Pancreas (tissue), 10 donors: ENCODE measurements at places on chromosomes 5 and 9.

GRCh38 chr5:78509884-78510769 is 138.4 kb downstream of the LHFPL2 start:
- peak; percentile 90 for DNase-seq

DNA sequence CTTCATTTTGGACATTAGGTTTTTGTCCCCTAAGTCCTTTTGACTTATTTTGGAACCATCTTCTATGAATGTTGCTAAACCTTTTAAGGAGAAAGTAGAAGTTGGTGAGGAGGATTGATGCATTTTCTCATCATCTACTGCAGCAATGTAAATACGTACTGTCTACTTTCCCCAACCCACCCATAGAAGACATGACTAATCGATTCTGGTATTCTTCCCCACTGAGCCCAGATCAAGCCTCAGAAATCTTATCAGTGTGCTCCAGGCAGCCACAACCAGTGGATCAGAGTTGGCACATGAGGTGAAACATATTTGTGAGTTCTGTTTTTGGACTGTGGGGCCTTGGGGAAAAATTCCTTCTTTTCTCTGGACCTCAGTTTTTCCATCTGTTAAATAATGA is 57.7 kb downstream of the FGF18 start:
- DNase-seq: no peak

DNA sequence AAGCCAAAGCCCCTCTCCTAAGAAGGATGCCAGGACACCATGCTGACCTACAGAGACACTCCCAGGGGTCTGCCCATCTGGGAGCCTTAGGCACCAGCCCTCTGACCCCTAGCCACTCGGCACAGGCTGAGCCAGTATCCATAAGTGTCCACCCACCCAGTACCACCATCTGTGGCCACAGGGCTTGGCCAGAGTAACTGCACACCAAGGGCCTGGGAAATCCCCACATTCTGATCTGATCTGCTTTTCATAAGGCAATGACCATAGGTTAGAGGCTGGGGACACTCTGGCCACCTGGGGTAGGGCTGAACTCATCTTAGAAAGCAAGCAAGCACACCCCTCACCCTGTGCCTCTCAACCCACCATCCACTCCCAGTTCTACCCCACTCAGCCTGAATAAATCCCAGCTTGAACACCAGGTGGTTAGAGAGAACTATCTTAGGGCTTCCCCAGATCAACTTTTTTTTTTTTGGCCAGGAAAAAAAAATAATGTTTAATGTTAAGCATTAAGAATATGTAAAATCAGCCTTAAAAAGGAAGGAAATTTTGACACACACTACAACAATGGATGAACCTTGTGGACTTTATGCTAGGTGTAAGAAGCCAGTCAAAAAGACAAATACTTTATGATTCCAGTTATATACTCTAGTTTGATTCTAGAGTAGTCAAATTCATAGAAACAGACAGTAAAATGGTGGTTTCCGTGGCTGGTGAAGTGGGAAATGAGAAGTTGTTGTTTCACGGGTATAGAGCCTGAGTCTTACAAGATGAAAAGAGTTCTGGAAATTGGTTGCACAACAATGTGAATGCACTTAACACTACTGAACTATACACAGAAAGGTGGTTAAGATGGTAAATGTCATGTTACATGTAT is 6.2 kb downstream of the GNPDA1 start:
- DNase-seq: no peak

DNA sequence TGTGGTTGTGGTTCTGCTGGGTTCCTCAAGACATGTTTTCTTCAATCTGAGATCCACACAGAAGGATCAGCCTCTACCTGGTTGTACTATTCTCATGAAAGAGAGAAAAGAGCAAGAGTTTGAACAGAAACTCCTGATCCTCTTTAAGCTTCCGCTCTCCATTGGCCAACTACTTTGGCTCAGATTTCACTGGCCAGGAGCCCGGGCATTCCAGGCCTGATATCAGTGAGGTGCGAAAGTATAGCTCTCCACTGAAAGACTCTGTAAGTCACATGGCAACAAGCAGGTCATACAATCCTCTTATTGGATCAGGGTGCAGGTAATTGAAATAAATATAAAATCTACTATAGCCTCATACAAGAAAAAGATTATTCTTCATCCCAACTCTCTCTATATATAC is 920.5 kb downstream of the TLE4 start:
- DNase-seq: peak; percentile 54

DNA sequence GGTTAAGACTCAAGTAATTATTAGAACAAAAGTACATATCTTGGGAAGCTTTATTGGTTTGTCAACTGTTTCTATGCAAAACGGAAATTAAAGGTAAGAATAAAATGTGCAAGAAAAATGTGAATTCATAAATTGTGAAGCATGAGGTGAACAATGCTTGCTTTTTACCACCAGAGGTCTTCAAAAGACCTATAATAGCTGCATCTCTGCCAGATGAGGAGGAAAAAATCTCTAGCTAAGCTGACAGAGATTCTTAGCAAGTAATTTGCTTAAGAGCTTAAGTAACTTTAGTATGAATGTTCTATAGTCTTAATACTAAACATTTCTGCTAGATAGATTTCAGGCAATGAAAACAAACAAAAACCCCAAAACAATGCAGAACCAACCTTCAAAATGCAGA is 54.1 kb downstream of the MRPS30 start:
- DNase-seq: no peak

GRCh38 chr5:178145965-178146820 is 7.5 kb downstream of the NHP2 start:
- peak; percentile 60 for DNase-seq

DNA sequence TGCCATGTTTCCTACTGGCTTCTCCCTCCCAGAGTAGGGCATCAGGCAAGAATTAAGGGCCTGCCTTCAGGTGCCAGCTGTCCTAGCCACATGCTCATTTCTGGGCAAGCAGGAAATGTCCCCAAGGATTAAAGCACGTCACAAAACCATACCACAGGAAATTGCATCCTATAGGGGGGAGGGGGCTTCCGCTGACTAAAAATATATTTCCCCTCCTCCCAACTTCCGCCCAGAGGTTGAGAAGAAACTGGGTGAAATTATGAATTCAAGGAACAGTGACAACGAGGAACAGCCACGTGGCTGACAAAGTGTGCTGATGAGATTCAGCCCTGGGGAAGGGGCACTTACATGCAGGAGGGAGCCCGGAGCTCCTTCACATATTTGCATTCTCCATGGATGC is 4.1 kb downstream of the HBEGF start:
- no peak for DNase-seq

- DNase-seq: peak; percentile 38
Observed at GRCh38 chr5:53095931-53096525, 13.5 kb downstream of the MOCS2 start.

- no peak for DNase-seq
Observed at GRCh38 chr9:106779796-106780195, 83.2 kb upstream of the ZNF462 start.

GRCh38 chr5:59185757-59186385 is 603.0 kb downstream of the RAB3C start:
- DNase-seq: no peak

GRCh38 chr5:68428231-68428811 is 212.8 kb downstream of the PIK3R1 start:
- DNase-seq: no peak

DNA sequence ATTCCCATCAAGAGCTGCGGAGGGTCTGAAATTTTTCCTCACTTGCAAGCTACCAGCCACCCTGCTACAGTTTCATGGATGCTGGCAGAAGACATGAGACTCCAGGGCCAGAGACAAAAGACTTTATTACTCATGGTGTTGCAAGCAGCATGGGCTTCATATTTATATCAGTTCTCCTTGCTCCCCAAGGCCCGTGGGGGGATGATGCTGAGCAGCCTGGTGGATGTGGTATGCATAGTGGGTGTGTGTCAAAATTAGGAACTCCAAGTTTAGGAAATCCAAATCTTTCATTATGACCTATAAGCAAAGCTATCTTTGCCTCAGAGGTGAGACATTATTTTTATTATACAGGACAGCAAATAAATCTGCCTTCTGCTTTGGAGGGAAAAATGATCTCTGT is 105.7 kb upstream of the ALDH1B1 start:
- no peak for DNase-seq

- DNase-seq: no peak
Observed at GRCh38 chr5:147963948-147964693, 57.8 kb upstream of the C5orf46 start.

DNA sequence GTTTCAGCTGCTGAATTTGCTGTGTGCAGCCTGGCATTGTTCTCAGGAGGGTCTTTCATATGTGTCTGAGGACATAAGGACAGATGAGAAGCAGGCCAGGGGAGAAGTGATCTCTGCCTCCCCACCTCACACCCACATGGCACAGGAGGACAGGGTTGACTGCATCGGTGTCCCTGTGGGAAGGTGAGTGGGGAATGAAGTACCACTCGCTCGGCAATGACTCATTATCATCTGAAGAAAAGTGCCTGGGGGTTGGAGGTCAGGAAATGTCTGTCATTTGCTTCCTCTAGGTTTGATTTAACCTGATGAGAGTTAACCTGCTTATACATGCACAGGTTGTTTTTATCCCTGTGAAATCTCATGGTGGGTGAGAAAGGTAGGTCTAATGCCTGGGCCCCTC is 195.0 kb downstream of the GADD45G start:
- DNase-seq: no peak

DNA sequence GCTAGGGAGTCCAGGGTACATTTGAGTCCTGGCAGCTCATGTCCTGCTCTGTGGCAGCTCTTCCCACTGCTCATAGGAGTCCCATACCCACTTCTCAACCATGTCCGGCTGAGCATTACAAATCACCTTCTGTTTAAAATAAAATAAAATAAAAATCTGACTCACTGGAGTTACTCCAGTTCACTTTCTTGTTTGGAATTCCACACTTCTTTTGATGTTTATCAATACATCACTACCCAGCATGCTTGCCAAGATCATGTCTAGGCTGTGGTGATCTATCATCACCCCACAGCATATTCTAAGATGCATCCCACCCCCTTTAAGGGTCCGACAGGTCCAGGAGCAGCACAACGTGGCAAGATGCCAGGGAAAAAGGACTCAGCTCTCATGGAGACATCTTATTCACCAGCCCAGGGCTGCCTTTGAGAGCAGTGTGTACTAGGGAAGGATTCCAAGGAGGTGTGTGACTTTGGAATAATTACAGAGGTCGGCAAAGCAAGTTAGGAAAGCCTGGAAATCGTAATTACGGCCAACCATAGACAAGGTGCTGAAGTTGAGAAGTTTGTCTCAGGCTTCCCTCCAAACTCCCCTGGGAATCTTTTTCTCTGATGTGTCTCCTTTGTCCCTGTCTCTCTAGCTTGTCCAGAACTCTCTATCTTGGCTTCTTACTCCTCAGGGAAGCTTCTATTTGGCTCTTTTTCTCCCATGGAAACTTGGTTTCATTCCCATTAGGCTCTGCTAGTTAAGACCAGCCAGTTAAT is 111.4 kb upstream of the SLC1A3 start:
- DNase-seq: no peak

- DNase-seq: peak; percentile 77
Observed at GRCh38 chr9:94783102-94783682, 56.7 kb downstream of the AOPEP start.

GRCh38 chr9:97518909-97519307 is 17.4 kb downstream of the TMOD1 start:
- DNase-seq: no peak

DNA sequence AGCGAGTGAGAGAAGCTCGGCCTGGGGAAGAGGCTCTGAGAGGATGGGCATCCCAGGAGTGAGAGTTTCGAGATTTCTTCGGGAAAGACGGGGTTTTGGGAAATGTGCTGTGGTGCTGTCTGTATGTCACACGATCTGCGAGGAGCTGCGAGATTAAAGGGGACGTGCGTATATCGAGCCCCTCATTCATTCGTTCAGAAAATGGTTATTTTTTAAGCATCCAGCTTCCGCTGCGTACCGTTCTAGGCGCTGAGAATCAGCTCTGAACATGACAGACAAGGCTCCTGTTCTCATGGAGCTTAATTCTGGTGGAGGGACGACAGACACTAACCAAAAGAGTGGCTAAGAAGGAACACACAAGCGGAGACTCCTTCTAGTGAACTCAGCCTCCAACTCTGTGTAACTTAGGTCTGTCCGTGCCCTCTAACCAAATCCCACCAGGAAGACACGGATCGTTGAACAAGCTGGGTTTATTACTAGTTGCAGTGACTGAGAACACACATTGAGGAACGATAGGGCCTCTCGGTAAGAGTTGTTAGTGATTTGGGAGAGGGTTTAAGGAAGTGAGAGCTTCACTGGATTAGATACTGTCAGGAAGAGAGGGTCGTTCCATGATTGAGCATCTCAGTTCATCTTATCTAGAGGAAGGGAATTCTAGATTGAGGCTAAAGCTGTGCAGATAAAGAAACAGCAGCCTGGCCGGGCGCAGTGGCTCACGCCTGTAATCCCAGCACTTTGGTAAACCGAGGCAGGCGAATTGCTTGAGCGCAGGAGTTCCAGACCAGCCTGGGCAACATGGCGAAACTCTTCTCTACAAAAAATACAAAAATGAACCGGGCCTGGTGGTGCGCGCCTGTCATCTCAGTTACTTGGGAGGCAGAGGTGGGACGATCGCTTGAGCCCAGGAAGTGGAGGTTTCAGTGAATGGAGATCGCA is 1.0 kb upstream of the FBXW11 start:
- DNase-seq: peak; percentile 19

DNA sequence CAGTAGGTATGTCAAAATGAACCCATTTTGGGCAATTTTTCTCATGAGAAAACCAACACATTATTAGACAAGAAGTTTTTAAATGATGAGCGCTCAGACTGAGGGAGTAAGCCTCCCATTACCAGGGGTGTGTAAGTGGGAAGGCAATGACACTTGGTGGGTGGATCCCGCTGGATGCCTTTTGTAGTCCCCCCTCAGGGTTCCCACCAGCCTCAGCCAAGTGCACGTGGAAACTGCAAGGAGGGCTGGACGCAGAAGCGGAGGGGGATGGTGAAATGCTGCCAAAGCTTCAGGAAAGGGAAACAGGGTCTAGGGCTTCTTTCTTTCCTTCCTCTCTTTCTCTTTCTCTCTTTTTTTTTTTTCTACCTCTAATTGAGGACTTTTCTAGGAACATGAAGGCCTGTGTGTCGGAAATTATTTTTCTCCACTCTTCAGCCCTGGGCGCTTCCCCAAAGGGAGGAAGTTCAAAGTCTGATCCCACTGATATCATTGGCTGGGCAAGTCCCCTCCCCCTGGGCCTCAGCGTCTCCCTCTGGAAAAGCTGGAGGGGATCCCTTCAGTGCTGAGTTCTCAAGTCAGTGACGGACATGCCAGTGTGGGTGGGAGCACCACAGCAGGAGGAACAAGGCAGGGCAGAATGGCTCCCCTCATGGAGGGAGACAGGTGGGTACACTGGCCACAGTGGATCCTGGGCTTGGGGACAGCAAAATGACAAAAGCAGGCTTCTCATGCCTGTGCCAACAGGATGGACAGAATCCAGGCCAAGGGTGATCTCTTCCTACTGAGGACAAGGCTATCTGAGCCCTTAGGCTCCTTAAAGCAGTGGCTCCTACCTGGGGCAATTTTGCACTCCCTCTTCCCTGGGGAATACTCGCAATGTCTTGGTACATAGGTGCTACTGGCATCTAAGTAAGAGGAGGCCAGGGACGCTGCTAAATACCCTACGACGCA is 23.9 kb upstream of the SLC25A51 start:
- no peak for DNase-seq

- no peak for DNase-seq
Observed at GRCh38 chr9:131179561-131180219, 54.3 kb downstream of the NUP214 start.
